ENCODE measurements at places on chromosomes 3 and 15.
A peak's percentile ranks its signal among the peaks of the same experiment; 100 is the strongest.

- DNase-seq: peak; percentile 41
These were observed 63.5 kb downstream of the OTOL1 start for GRCh38 chr3:161560008-161560637.

- DNase-seq: peak; percentile 43
These were observed 13.8 kb upstream of the POLR2M start for GRCh38 chr15:57692709-57693108.

GRCh38 chr15:95659656-95660055 lies 670.8 kb upstream of the NR2F2 start:
- DNase-seq: no peak

DNA sequence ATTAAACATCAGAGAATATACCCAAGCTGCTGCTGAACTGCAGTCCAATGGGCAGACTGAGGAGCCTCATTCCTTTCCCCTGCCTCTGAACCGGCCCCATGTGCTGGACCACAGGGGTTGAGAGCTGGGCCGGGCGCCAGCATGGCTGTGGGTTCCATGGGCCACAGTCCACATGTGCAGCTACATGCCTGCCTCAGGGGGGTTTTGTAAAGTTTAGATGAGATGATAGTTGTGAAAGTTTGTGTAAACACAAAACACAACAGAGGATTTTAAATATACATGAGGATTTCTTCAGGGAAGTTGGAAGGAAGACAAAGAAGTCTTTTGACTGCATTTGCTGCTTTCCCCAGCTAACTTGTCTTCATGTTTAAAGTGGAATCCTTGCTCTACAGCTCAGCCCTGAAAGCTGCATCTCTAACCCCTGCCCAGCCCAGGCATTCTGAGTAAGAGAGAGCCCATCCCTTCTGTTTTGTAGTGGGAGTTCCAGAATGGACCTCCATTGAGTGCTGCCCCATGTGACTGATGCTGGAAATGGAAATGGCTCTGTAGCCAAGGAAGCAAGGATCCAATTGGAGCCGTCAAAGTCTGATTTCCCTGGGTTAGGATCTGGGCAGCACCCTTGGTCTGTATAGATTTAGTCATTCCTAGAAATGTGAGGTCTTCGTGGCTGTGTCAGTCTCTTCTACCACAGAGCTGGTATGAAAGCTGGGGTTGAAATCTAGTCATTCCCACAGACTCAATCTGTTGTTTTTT lies 17.5 kb downstream of the SLC12A8 start:
- peak; percentile 93 for DNase-seq

DNA sequence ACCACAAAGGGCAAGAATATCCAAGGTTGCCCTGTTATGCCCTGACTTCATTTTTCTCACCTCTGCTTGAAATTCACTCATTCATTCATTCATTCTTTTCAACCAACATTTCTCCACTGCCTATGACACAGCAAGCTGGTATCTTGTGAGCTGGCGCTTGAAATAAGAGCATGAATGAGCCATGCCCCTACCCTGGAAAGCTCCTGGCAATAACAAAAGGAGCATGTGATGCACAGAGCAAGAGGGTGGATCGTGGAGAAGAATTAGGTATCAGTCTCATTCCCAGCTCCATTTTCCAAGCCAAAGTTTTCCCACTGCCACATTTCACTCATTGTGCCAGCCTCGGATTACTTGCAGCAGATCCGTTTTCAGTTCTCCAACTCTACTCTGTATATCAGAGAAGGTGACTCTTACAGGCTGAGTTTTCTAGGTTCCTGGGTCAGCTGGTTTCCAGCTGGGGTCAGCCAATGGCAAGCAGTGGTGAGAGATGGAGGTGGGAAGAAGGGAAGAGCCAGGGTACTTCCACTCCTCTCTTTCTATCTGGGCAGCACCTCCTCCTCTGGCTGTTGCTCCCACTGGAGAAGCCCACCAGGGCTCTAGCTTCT lies 144.8 kb downstream of the SUCLG2 start:
- DNase-seq: no peak

DNA sequence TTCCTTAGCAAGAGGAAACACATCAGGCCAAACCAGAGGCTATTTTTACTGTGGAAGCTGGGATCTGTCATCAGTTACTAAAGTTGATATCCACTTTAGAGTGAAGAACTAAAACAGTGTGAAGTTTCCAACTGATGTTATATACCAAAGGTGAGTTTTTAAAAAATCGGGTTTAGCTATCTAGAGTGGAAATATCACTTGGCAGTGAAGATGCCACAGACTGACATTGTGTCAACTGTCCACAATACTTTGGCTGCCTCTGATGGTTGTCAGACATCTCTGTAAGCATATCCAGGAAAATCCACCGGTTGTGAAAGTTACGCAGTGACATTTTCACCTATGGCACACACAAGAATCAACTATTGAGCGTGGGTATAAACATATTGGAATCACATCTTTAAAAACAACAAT lies 9.2 kb downstream of the ZIC1 start:
- DNase-seq: no peak

DNA sequence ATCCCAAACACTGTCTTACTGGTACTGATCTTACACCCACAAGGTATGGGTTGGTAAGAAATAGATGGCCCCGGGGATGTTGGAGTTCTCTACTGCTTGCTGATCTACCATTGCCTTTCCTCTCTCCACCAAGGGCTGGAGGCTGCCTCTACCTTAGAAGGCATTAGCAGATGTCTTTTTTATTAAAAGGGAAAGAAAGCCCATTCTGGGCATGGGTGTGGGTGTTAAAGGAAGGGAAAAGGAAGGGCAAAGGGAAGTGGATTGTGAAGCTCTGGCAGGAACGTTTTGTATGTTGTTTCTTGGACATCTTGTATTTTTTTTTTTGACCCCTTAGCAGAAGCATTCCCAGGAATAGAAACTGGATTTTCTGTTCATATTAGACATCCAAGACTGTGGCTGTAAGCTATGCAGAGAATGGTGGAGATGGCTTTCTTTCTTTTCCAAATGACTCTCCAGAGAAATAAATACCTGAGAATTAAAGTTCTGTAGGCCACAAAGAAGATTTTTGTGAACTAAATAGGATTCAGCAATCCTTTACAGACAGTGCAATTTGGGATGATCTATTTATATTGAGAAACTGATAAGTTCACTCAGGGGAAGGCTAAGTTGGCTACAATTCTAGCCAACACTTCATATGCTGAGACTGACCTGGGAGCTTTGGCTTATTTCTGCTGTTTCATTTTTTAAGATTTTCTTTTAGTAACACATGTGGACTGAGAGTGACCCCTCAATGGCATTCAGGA lies 108.8 kb downstream of the TOP2B start:
- DNase-seq: peak; percentile 27

DNA sequence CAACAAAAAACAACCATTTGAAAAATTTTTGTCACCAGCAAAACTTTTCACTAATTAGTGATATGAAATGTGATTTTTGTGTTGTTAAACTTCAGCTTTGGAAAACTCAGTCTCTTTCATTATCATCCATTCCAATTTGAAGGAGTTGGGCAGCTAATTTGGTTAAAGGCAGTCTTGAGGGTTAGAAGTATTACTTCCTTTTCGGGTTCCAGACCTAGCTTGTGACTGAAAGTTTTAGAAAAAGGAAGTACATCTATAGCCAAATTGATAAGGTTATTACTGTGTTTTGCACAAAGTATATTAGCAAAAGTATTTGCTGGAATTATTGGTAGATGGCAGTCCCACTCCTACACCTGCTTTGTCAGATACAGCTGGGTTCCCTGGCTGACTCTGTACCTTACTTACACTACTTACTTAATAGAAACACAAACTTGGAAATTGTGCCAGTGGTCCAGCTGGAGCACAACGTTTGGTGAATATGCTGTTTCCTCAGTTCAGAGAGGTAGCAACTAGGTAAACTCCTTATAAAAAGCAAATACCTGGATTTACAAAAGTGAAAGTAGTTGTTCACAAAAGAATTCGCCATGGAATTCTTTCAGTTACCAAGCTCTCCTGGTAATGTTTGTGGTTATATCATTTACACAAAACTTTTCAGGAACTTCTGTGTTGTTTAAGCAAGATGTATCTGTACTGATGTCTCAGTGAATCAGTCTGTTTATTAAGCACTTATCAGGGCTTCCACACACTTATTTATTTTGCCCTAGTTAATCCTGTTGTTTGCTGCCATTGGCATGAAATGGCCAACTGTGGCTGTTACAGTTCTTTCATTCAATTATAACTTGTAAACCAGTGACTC lies 31.6 kb downstream of the TIPARP start:
- no peak for DNase-seq

GRCh38 chr3:11465744-11466616 lies 177.7 kb downstream of the VGLL4 start:
- peak; percentile 95 for DNase-seq

GRCh38 chr3:34583451-34583850 lies 785.0 kb downstream of the PDCD6IP start:
- DNase-seq: no peak

DNA sequence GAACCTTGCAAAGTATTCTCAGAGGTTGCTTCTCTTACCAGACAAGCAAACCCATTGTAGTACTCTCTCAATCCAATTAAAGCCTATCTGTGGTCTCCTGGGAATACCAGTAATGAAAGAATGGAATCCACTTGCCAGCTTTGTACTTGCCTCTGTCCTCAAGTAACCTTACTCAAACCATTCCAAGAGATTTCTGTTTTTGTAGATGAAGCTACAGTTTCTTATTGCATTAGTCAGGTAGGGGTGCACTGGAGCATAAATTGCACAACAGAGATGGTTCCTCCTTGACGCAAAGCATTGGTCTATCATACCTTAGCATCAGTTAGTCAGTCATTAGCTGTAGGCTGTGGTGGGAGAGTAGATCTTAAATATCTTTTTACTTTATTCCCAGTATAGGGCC lies 52.9 kb downstream of the BTLA start:
- peak; percentile 60 for DNase-seq

DNA sequence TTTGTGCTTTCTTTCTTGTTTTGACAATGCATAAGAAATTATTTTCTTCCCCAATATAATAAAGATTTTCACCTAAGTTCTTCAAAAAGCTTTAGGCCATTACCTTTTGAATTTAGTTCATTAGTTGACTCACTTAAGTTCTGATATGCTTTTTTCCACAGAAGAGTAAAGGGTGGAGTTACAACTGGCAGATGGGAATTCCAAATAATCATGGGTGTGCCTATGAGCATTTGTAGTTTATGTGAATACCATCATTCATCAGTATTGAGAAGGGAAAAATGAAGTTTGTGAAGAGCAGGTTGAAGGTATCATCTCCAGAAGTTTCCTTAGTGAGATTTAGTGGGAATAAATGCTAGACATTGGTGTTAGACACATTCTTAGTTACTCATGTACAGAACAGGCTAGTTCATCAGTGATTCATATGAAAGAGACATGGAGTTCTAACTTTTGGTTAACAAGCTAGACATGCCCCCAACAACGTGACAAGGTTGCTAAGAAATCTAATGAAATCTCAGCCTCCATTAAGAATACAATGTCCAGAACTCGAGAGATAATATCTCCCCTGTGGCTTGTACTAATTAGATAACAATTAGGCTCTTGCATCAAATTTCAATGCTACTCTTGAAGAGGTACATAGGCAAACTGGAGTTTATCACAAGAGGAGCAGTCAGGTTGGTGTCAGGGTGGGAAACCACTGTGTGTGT lies 16.9 kb upstream of the ALCAM start:
- DNase-seq: no peak
